ENCODE measurements at places on chromosomes 12 and 14. TPM values are rescaled to one million over a fixed set of nuclear protein-coding genes. Genes with fewer than 3 reads are reported as not detected.

PSMB5 gene
- 320 TPM for total RNA-seq

LRP1 gene
- 14.8 TPM for total RNA-seq

SART3 gene
- 40.9 TPM for total RNA-seq

KIF26A gene
- 1.9 TPM for total RNA-seq

KLRC3 gene
- 0.24 TPM for total RNA-seq

CLEC7A gene
- total RNA-seq, result not detected

ATP5MC2 gene
- total RNA-seq, result 594 TPM

TRAFD1 gene
- 16.4 TPM for total RNA-seq

KRT73 gene
- total RNA-seq, result not detected

HCAR1 gene
- total RNA-seq, result 0.08 TPM
